ENCODE measurements at places on chromosomes 12 and 14.

DNA sequence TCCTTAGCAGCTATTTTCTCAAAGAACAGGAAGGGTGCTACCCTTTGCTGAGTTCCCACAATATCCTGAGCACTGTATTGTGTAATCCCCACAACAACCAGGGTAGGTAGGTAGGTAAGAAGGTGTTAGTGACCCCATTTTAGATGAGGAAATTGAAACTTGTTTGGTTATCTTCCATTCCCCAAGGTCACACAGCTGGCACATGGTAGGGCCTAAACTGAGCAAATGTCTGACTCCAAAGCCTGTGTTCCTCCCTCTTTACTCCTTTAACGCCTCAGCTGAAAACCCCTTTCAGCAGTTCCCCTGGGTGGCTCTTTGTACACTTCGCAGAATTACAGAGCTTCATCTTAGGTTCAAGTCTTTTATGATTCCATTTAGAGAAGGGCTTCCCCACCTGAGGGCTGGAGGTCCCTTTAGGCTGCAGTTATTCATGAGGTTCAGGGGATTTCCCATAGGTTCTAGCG lies 26.5 kb upstream of the RIC8B start:
- DNase-seq = no peak

DNA sequence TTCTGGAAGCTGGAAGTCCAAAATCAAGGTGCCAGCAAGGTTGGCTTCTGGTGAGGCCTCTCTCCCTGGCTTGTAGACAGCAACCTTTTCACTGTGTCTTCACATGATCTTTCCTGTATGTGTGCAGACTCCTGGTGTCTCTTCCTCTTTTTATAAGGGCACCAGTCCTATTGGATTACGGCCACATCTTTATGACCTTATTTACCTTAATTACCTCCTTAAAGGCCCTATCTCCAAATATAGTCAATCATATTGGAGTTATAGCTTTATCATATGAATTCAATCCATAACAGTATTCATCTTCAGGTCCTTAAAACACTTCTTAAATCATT lies 21.2 kb upstream of the GARIN2 start:
- DNase-seq = no peak

GRCh38 chr14:103296007-103296406 lies 38.0 kb upstream of the EIF5 start:
- peak; percentile 22 for DNase-seq

- no peak for DNase-seq
Measured at GRCh38 chr12:29396774-29397173, 15.8 kb upstream of the ERGIC2 start.

DNA sequence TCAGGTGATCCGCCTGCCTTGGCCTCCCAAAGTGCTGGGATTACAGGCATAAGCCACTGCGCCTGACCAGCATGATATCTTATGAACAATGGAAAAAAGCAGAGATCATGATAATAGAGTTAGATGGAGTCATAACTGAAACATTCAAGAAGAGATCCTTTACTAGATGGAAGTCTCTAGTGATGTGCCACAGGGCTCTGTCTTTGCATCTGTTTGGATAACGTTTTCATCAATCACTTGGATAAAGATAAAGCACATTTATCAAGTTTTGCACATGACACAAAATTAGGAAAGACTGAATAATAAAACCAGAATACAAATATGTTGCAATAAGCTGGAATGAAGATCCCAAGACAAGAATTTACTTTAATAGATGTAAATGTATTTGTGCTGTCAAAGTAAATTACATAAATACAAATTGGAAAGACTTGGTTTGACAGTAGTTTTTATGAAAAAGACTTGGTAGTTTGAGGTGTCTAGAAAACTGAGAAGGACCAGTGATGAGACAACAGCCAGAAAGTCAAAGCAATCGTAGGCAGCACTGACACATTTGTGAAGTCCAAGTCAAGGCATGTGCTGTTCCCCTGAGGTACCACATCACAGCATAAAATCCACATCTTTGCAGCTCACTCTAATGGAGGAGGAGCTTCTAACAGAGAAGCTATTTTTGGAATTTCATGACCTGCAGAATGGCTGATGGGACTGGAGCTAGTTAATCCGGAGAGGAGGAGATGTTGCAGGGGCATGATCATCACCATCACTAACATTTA lies 28.5 kb downstream of the GPRC5A start:
- no peak for DNase-seq

GRCh38 chr14:24365600-24366412 lies 2.2 kb upstream of the NFATC4 start:
- DNase-seq = peak; percentile 86

DNA sequence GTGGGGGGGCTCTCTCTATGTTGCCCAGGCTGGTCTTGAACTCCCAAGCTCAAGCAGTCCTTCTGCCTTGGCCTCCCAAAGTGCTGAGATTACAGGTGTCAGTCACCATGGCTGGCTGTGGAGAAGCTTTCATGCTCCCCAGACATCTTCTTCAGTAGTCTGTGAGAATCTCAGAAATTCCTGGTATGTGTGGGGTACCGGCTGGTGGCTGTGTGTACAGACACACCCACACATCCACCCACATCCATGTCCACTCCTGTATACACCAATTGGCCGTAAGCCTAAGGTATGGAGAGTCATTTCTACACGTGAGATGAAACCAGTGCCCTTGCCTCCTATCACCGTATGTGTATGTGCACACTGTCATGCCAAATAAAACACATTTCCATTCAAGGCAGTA lies 27.8 kb downstream of the GPRC5D start:
- DNase-seq = no peak

GRCh38 chr14:94355191-94355794 lies 32.2 kb upstream of the SERPINA6 start:
- no peak for DNase-seq

GRCh38 chr12:69872804-69873203 lies 47.8 kb downstream of the MYRFL start:
- DNase-seq = no peak

DNA sequence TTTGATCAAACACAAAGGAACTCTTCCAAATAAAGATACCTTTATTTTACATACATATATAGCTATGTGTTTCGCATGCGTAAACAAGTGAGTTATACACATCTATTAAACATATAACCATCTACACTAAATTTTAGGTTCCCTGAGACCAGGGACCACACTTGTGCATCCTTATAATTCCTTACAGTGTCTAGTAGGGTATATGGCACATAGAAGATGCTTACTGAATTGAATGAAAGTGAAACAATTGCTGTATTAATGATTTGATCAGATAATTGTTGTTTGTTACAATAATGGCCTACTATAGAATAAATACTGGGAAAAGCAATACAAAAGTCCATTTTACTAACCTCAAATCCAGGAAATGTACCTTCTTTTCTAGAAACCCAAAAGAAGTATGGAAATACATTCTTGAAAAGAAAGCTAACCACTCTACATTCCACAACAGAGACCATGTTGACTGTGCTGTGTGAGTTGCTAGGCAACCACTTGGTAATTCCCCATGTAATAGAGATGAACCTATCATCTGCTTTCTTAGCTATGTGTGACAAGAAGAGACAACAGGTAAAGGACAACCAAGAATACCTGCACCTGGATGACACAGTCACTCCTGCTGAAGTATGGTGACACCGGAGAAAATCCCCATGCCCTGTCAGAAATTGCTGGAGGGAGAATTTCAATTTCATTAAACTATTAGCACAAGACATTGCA lies 11.9 kb upstream of the CIPC start:
- no peak for DNase-seq

- no peak for DNase-seq
Measured at GRCh38 chr14:105446971-105447370, 27.3 kb downstream of the MTA1 start.
